ENCODE measurements at places on chromosomes 13 and 19.
A peak's percentile ranks its signal among the peaks of the same experiment; 100 is the strongest.

DNA sequence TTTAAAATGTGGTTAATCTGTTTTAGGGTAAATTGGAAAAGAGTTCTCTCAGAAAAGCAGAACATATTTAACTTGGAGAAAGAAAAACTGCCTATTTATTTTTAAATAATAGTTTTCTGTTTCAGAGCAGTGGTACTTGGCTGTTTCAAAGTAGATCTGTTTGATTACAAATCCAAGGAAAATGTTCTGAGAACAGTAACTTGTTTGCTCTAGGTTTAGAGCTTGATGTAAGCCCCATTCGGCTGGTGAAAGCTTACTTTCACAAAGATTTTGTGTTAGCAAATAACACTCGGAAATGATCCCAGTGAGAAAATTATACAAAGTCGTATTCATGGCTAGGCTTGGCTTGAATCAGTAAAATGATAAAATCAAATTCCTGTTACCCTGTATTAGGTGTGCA lies 395.8 kb upstream of the GPC6 start:
- no peak for DNase-seq

DNA sequence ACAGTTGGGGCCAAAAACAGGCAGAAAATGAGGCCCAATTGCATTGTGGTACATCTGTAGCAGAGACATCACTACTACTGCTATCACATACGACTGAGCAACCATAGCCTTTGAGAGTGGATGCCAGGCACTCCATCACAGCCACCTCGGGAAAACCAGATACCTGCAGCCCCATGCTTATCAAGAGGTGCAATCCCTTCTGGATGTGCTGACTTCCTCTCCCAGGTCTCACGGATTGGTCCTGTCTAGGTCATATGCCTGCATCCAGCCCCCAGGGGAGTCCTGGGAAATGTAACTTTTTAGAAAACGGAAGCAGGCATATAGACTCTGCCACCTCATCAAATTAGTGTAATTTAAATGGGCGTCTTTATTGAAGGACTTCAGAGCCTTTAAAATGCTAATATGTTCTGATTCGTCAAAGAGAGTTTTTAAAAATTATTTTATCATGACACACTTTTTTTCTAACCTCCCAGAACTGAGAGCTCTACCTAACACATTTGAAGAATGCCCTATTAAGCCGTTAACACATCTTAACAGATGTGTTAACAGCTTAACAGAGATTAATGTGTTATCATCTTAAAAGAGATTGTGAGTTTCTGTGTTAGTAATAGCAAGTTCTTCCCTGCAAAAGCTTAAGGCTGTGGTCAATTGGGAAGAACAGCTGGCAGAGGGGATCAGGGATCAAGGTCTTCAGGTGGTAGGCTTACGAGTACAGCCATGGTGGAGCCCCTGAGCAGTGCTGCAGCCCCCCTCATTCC lies 63.9 kb downstream of the DLEU7 start:
- no peak for DNase-seq

GRCh38 chr19:18008814-18009213 lies 844 bp downstream of the ARRDC2 start:
- DNase-seq = no peak

- DNase-seq = no peak
These were observed 30.8 kb upstream of the CACTIN start for GRCh38 chr19:3657395-3657769.

DNA sequence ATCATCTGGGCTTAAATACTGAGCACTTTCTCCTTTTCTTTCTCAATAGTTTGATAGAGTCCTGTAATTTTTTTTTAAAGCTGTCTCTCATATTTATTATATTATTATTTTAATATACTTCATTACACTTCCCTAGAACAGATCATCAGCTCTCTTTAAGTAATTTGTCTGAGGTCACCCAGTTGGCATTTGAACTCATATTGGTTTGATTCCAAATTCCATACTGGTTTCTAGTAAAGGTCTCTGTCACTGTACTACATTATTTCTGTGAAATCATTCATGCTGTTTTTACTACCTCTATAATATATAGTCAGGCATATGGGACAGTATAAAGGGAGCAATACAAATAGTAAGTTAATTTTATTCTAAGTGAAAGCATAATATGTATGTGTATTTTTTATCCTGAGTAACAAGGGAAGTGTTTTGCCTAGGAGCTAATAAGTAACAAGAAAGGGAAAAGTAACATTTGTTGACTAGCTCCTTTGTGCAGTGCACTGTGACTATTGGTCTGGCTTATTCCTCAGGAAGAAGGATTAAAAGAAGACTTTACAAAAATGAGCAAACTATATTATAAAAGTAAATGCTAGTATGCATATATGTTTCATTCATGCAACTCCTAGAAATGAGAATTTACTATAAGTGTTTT lies 14.3 kb downstream of the LPAR6 start:
- peak; percentile 7 for DNase-seq

DNA sequence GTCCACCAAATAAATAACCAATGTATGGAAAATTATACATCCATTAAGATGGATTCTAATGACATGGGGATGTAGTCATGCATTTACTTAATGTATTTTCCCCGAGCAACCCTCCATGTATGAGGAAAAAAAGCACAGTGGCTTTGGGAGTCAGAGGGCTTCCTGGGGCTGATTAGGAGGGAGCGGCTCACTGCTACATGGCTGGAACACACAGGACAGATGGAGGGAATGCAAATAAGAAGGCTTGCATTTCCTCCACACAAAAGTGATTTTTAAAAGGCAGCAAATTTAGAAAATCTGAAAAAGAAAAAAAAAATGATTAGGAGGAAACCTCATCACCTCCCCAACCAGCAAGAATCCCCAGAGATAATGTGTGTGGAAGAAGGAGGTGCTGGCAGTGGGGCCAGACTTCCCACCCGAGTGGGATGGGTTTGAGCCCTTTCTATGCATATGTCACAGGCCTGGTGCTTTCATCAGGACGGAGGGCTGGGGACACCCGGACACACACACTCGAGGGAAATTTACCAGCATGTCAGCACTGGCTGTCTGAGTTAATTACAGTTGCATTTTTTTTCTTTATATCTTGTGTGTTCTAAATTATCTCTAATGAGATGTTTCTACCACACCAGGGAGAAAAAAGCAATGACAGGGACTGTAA lies 118.9 kb downstream of the USP12 start:
- no peak for DNase-seq

Data from brain microvascular endothelial cell (primary cell).